ENCODE measurements at places on chromosomes 2 and 18.

- no peak for DNase-seq
Measured at GRCh38 chr2:133561045-133561852, 7.0 kb downstream of the NCKAP5 start.

DNA sequence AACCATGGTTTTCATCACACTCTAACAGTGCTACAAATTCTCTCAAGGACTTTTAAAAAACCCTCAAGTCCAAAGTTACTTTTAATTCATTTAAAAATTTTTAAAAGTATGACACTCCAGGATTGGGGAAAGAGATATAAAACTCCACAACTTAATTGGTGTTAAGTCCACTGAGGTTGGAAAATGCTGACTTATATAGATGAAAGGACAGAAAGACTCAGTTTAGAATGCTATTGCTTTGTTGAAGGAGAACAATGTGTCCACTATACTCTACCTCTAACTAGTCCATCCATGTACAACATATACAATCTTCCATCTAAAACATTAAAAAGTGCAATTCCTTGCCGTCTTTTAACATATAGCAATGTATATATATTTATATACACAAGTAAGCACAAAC lies 41.2 kb downstream of the CABYR start:
- DNase-seq = no peak

- DNase-seq = no peak
Measured at GRCh38 chr2:45675263-45675812, 23.9 kb downstream of the PRKCE start.

- no peak for DNase-seq
Measured at GRCh38 chr2:127953849-127954248, 68.1 kb upstream of the AMMECR1L start.

GRCh38 chr2:177783835-177784744 lies 288.5 kb downstream of the PDE11A start:
- no peak for DNase-seq

GRCh38 chr2:20551260-20551944 lies 99.5 kb downstream of the HS1BP3 start:
- DNase-seq = no peak

DNA sequence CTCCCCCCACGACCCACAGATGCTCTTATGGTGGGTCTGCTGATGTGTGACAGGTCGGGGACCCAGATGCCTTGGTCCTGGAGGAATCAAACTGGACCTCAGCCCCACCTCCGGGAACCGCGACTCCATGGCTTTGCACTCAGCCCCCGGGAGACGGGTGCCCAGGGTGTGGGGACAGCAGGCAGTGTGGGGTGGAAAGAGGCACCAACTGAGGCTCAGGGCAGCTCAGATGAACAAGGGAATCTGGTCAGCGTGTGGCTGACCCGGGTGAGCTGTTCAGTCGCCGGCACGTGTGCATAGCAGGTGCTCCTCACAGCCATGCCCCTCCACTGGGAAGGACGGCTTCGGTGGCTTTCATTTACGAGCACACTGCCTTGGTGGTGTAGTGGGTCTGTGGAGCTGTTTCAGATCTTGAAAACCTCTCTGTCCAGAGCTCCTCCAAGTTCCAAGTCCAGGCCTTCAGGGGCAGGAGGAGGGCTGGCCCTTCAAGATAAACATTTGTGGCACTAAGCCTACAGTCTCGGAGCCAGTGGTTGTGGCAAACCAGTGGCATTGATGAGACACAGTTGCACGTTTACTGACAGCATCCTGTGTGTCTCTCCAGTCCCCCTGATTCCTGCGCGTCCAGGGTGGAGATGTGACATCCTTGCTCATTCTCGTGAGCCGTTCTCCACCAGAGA lies 471.2 kb upstream of the HS6ST1 start:
- no peak for DNase-seq

GRCh38 chr18:33040213-33040612 lies 267.4 kb upstream of the KLHL14 start:
- no peak for DNase-seq

DNA sequence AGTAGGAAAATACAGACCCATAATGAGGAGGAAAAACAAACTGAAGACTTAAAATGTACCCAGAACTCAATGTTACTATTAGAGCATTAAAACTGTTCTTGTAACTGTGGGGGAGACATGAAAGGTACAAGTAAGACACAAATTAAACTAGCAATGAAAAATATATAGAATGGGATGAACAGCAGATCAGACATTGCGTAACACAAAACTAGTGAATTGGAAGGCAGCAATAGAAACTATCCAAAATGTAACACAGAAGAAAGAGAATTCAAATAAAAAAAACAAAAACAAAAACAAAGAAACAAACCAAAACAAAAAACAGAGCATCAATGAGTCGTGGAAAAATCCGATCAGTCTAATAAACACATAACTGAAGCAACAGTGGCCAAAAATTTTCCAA lies 127.1 kb upstream of the CNGA3 start:
- DNase-seq = no peak

DNA sequence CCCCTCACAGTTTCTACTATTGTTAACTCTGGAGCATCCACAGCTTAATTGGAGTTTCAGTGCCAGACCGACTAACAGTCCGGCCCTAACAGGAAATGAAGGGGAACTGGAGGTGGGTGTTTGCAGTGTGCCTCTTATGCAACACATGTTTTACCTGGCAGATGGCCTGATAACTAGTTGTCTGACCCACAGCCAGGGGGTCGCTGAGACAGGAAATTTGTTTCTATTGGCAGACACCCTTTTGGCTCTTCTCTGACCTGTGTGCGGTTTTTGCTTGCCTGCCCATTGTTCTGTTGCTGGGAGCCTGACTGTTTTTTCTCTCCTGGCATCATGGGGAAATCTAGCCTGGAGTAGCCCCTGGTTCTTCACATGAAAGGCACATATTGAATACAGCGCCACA lies 1329.8 kb downstream of the DSC3 start:
- no peak for DNase-seq

- DNase-seq = no peak
Measured at GRCh38 chr18:35835366-35835765, 137.1 kb upstream of the RMP24 start.

DNA sequence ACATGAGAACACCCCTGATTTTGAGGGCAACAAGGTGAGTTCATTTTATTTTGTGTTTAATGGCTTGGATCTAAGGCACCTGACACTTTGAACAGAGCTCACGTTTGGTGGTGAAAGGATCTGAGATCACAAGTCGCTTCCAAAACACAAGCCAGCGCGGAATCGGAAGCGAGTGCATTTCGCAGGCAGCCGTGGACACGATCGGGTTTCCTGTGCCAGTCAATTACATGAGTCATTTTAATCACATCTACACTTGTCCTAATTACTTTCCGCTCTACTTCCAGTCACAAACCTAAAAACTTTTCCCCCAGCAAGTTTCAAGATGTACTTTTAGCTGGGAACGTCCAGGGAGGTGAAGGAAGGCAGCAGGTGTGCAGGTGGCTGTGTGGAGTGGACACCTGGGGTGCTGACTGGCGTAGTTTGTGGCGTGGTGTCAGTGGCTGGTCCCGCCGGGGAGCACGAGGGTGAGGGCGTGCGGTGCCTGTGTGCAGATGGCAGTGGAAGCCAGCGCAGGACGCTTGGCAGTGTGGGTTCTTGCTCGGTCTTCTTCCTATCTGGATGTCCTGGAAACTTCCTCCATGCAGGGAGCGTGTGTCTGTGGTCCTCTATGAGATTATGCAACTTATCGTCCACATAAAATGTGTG lies 75.6 kb downstream of the DCDC2C start:
- DNase-seq = no peak

DNA sequence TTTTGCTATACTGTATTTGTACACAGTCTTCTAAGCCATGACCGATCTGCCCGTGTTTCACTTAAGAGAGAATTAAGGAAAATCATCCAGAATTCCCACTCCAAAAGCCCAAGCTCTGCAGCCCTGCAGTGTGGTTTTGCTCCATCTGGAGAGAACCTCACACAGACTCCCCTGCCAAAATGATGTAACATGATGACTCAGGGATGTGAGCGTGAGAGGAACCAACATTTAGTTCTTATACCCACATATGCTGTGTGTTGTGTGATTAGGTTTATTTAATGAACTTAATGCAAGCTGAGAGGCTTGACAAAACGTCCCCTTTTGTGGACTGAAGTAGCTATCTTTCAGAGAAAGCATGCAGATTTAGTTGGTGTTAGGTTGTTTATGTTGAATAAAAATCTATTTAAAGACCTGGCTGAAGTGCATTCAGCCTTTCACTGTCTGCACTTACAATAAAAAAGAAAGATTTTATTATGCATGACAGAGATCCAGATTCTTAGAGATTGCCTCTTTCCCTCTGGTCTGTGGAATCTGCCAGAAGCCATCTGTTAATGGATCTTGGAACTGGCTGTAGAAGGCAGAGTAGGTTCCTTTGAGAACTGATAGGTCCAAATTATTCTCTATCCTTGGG lies 6.3 kb downstream of the RAB12 start:
- no peak for DNase-seq
